ENCODE measurements at places on chromosomes 7 and 10. TPM values are rescaled to one million over a fixed set of nuclear protein-coding genes. Genes with fewer than 3 reads are reported as not detected.

The UTF1 gene
- total RNA-seq = not detected

The EPHB6 gene
- 23.1 TPM for total RNA-seq

The TMEM229A gene
- total RNA-seq = 0.13 TPM

The UCN3 gene
- total RNA-seq = not detected

The AHR gene
- total RNA-seq = 606 TPM

The BMPER gene
- 5.9 TPM for total RNA-seq

The PGAM2 gene
- total RNA-seq = 1.2 TPM

The ZNF736 gene
- total RNA-seq = 9.5 TPM

The GDF2 gene
- total RNA-seq = not detected

The NKX1-2 gene
- total RNA-seq = not detected

The TRIM50 gene
- total RNA-seq = not detected

The ABCB8 gene
- 19.0 TPM for total RNA-seq
